ENCODE measurements at places on chromosomes 2 and 18.
A peak's percentile ranks its signal among the peaks of the same experiment; 100 is the strongest.

DNA sequence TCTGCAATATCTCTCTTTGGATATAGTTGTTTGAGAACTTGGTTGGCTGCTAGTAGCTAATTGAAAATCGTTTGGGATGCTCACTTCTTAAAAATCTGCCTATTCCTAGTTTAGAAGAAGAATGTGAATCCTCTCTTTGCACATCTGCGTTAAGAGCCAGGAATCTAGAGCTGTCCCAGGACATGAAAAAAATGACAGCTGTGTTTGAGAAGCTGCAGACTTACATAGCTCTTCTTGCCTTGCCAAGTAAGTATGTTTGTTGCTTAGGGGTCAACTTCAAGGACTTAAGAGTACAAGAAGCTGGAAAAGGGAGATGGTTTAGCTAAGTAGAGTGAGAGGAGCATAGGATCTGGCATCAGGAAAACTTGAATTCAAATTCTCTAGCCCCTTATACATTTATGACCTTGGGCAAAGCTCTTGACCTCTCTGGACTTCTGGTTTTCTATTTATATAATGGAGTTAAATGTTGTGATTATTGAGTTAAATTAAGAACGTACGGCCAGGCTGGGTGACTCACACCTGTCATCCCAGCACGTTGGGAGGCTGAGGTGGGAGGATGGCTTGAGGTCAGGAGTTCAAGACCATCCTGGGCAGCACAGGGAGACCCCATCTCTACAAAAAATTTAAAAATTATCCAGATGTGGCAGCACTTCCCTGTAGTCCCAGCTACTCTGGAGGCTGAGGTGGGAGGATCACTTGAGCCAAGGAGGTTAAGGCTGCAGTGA, 55.2 kb upstream of the STON1 start:
- DNase-seq = no peak

DNA sequence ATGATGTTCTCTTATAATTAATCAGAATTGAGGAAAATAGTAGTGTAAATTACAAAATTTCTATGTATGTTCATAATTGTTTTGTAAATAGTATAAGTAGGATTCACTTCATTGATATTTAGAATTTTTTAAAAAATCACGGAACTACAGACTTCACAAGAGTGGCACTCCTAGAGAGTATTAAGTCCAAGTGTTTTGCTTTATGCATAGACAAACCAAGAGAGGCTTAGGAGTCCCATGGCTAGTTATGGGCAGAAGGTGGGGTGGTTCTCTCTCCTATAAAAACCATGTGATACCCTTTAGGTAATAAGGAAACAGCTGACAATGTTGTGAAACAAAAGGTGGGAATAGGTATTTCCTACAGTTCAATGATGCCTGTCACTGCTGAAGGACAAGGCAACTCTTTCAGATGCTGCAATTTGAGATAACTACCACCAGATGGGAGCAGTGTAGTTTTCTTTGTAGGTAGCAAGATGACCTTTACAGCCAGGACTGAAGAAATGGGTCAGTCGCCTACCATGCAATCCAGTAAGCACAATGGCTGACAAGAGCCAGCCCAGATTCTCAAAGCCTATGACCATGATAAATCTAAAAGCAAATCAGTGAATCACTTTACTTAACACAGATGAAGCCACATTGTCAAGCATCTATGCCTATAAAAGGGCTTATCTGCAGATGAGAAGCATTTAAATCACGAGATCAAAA, 83.9 kb downstream of the AAK1 start:
- DNase-seq = peak; percentile 27

DNA sequence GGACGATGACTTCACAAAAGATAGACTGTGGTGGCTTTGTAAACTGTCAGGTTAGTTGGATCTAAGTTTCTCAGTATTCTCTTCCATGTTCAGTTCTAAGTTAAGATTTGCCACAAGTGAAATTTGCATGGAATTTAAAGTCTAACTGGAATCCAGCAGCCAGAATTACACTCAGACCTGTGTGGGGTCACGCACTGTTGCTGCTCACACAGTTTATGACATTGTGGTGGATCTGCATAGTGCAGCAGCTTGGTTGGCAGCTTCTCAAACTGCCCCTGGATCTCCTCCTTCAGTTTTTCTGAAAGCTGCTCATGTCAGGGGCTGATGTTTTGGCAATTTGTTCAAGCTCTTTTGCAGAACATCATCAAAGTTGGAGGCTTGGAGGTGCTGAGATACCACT, 228.1 kb upstream of the KCNJ3 start:
- no peak for DNase-seq

- DNase-seq = no peak
These were observed 522 bp downstream of the MBD1 start for GRCh38 chr18:50280707-50281294.

DNA sequence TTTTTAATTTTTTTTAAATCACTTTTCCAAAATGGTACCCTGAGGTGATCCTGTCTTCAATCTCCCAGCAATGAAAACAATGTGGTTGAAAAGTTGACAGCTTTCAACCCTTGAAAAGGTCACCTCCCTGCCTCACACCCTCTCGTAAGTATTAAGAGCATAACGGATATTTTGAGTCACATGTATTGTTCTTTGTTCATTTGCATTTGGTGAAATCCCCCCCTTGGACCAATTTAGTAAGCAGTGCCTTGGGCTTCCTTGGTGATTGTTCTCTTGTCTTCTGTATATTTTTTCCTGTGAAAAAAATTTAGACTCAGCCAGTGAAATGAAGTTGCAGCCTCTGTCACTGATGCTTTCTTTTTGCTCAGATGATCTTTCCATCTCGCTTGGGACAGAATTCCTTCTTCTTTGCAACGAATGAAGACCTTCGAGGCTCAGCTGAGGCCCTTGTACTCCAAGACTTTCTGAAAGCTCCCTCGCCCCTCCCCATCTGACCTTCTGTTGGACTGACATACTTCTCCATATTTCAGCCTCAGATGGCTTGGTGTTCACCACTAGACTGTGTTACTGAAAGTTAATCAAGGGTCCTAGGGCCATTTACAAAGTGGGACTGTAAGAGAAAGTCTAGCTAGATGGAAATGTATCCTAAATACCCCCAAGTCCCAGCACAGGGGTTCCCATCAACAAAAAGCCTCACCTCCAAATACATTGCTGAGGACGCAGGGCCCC, 158.4 kb downstream of the BCL2 start:
- DNase-seq = peak; percentile 64

- peak; percentile 63 for DNase-seq
These were observed 28.8 kb upstream of the WDR75 start for GRCh38 chr2:189412330-189412953.
